ENCODE measurements at places on chromosomes 1 and 21. TPM values are rescaled to one million over a fixed set of nuclear protein-coding genes. Genes with fewer than 3 reads are reported as not detected.

The PAQR7 gene
- 9.3 TPM for total RNA-seq

GRCh38 chr1:46301406-46301807 lies 2.0 kb downstream of the LRRC41 start:
- peaks cover 18% of the 10 kb centered on the region for H3K36me3 ChIP-seq
- peak overlapping the region; percentile 98 for H3K4me3 ChIP-seq
- no peaks in the 10 kb centered on the region for H3K27me3 ChIP-seq
- DNase-seq, result no peak
- H3K4me1 ChIP-seq, result peaks cover 47% of the 10 kb centered on the region

The TFF3 gene
- total RNA-seq, result 19.0 TPM

GRCh38 chr21:44831227-44831860 lies 13.5 kb upstream of the SUMO3 start:
- DNase-seq, result no peak
- H3K4me1 ChIP-seq, result no peaks in the 10 kb centered on the region
- no peak overlapping the region for H3K4me3 ChIP-seq
- H3K27me3 ChIP-seq, result no peaks in the 10 kb centered on the region

- no peak overlapping the region for H3K4me3 ChIP-seq
- no peaks in the 10 kb centered on the region for H3K27me3 ChIP-seq
- no peaks in the 10 kb centered on the region for H3K36me3 ChIP-seq
- H3K4me1 ChIP-seq, result no peaks in the 10 kb centered on the region
- no peak for DNase-seq
These were observed 15.7 kb downstream of the TMEM81 start for GRCh38 chr1:205068457-205069040.

DNA sequence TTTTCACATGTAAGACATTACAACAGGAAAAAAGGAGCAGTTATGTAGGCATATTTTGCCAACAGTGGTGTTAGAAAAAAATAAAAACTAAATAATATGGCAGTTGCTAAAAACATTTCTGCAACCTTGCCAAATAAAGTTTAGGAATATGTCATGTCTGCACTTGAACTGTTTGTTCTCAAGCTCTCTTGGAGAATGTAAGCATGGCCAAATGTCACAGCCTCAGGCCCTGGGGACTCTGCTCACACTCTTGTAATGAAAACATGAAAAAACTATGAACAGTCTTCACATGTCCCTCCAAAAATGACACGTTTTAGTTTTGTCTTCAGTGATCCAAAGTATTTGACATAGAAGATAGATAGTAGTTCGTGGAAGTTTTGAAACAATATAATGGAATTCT lies 753.3 kb downstream of the LTN1 start:
- no peak overlapping the region for H3K27ac ChIP-seq
- H3K27me3 ChIP-seq, result no peaks in the 10 kb centered on the region
- H3K36me3 ChIP-seq, result no peaks in the 10 kb centered on the region
- no peak for DNase-seq
- H3K4me3 ChIP-seq, result no peak overlapping the region

DNA sequence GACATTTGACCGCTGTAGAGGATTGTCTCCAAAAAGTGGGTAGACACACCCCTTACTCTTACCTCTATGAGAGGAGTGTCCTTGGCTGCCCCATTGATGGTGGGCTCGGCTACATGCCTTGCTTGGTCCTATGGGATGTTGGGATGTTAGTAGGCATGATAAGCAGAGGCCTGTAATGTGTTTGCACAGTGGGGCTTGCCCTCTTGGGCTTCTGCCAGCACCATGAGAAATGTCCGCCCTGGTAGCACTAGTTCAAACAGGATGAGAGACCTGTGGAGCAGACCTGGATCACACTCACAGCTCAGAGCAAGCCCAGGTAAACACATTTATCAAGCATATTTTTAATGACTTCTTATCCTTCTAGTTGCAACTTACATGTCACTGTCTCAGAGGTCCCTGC lies 54.2 kb downstream of the SH3GLB1 start:
- H3K36me3 ChIP-seq, result no peaks in the 10 kb centered on the region
- DNase-seq, result no peak
- no peaks in the 10 kb centered on the region for H3K27me3 ChIP-seq
- H3K4me1 ChIP-seq, result peaks cover 15% of the 10 kb centered on the region
